RKO (cell line): ENCODE measurements at places on chromosomes 6 and 20.

- no peak for DNase-seq
Observed at GRCh38 chr20:8532169-8532568, 400.1 kb downstream of the PLCB1 start.

DNA sequence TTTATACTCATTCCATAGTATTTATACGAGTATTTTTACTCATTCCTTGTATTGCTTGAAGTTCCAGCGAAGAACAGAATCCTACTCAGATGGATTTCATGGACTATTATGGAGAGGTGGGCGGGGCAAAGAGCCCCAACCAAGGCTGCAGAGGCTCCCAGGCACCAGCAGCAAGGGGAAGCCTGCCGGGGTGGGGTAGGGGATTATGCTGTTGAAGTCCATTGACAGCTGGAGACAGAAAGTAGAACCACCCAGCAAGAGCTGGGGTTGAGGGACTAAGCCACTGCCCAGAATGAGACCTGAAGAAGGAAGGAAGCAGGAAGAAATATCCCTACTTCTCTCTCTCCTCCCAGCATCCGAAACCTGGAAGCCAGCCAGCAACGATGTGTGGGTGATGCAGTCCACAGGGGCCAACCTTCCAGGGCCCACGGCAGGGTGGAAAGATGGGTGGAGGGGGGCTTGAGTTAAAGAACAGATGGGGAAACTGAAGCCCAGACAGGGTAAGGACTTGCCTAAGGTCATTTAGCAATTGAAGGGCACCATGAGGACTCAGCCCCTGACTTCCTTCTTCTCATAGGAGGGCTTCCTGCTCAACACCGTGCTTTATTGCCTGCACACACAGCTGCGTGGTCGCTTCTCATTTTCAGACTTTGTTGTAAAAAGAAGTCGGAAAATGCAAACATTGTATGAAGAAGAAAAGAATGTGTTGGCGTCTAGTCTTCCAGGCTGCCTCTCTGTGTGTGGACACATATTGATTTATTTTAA, 18.3 kb upstream of the GTSF1L start:
- no peak for DNase-seq

- DNase-seq, result peak; percentile 88
Observed at GRCh38 chr6:157021993-157022740, 245.0 kb downstream of the ARID1B start.

DNA sequence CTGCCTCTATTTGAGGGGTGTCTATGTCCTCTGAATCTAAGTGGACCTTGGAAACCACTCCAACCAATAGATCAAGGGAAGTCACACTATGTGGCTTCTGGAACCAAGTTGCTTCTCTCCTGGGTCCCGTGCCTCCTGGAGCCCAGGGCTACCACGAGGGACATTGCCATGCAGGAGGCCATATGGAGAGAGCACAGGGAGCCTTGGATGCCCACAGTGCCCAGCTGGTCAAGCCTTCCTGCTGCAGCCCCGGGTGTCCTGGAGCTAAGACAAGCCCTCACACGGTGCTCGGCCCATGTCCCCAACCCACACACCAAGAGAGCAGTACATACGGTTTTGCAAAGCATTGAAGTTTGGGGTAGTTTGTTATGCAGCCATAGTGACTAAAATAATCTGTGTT, 231.6 kb downstream of the SYNDIG1 start:
- DNase-seq, result no peak

GRCh38 chr20:1467355-1468116, 887 bp upstream of the NSFL1C start:
- no peak for DNase-seq

DNA sequence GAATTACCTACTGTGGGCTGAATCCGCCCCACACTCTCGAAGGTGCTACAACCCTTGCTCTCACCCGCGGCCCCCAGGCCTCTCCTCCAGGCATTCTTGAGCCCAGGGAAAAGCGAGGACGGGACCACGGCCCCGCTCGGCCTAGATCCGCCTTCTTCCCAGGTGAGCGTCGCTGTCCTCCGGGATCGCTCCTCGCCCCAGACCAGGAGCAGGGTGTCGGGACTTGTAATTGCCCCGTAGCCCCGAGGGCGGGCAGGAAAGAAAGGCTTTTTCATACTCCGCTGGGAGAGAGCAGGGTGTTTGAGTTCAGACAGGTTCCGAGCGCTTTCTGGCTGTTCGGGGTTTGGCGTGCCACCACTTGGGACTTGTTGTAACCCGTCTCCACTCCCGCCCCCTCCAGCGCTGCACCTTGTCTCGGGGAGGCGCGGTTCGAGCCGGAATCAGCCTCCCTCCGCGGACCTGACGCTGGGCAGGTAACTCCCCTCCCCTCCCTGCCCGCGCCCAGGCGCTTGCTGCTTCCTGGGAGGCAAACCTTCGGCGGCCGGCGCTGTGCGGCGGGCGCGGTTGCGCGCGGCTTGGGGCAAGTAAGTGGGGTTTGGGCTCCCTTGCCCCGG, at the start of gene FAM83B:
TSS of gene FAM83B (plus strand) at position 529 of the 614 bp plus-strand sequence. CDS start 23,476 bp downstream, outside the sequence.
- DNase-seq, result no peak

DNA sequence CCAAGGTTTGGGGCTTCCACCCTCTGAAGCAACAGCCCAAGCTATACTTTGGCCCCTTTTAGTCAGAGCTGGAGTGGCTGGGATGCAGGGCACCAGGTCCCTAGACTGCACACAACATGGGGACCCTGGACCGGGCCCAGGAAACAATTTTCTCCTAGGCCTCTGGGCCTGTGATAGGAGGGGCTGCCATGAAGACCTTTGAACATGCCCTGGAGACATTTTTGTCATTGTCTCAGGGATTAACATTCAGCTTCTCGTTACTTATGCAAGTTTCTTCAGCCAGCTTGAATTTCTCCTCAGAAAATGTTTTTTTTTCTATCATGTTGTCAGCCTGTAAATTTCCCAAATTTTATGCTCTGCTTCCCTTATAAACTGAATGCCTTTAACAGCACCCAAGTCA, 82.3 kb downstream of the LRRC1 start:
- DNase-seq, result no peak

DNA sequence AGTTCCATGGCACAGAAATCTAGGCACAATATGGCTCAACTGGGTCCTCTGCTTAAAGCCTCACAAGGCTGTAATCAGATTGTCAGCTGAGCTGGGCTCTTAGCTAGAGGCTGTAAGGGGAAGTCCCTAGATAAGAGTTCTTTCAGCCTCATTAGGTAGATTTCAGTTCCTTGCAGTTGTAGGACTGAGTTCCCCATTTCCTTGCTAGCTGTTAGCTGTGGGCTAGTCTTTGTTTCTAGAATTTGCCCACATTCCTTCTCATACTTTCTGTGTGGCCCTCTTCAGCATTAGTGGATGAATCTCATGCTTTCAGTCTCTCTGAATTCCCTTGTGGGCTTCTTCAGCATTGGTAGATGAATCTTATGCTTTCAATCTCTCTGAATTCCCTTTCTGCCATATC, 71.0 kb upstream of the MRAP2 start:
- DNase-seq, result no peak

GRCh38 chr6:9467741-9468140, 947.1 kb downstream of the TFAP2A start:
- no peak for DNase-seq

GRCh38 chr6:7617801-7618764, 28.1 kb downstream of the SNRNP48 start:
- DNase-seq, result no peak

DNA sequence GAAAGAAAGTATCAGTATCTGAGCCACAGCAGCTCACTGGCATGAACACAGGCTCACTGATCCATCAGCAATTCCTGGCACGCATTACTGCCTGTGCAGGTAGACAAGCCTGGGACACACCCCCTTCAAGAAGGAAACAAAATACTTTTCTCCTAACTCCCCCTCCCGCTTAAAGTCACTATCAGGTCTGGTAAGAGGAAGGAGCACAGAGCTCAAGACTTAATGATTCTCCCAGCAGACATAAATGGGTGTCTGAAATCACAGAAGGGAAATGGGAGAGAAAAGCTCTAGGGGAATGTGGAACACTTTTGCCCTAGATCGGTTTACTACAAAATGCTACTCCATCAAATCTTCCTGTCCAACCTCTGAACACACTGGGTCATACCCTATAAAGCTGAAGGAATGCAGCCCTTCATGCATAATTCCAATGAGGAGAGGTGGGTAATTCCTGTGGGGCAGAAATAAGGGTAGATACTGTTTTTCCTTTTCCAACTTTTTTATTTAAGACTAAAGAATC, at the start of gene ADGRF1:
TSS of gene ADGRF1 (minus strand) at position 58 of the 517 bp plus-strand sequence. CDS start 13,271 bp downstream, outside the sequence.
- DNase-seq, result no peak

DNA sequence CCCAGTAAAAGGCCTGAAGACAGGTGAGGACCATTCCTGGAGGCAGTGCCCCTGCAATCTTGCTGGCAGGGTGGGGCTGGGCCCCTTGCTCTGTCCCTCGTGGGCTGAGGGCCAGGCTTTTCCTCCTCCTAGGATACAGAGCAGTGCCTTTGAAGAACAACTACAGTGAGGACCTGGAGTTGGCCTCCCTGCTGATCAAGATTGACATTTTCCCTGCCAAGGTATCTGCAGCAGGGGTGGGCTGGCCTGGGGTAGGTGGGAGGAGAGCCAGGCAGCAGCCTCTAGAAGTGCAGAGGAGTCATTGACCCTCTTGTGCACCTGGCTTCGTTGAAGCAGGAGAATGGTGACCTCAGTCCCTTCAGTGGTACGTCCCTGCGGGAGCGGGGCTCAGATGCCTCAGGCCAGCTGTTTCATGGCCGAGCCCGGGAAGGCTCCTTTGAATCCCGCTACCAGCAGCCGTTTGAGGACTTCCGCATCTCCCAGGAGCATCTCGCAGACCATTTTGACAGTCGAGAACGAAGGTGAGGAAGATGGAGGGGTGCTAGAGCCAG, 36.5 kb downstream of the PLCG1 start:
- no peak for DNase-seq

DNA sequence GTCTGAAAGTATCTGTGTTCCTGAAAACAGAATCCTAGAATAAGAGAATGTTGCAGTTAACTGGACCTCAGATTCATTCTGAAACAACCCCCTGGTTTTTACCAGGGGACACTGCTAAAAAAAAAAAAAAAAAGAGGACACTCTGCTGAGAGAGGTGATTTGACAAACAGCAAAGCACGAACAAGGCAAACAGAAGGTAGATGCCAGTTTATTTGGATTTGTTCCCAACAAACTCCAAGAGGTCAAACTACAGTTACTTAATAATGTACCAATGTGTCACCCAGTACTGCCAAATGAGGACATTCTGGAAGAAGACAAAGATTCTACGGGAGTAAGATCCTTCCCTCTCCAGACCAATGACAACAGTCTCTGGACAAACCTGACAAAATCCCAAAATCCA, 40.6 kb upstream of the SLC22A16 start:
- DNase-seq, result no peak

- DNase-seq, result no peak
Observed at GRCh38 chr20:20903773-20904500, 191.5 kb upstream of the RALGAPA2 start.

- DNase-seq, result no peak
Observed at GRCh38 chr6:44243345-44243744, 3.6 kb upstream of the HSP90AB1 start.

DNA sequence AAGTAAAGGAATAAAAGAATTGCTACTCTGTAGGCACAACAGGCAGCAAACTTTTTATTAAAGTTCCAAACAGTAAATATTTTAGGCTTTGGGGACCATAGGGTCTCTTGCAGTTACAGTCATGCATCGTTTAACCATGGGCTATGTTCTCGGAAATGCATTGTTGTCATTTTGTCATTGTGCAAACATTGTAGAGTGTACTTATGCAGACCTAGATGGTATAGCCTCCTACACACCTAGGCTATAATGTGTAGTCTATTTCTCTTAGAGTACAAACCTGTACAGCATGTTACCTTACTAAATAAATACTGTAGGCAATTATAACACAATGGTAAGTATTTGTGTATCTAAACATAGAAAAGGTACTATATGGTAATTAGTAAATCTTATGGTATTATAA, 54.7 kb downstream of the CDS2 start:
- DNase-seq, result no peak

DNA sequence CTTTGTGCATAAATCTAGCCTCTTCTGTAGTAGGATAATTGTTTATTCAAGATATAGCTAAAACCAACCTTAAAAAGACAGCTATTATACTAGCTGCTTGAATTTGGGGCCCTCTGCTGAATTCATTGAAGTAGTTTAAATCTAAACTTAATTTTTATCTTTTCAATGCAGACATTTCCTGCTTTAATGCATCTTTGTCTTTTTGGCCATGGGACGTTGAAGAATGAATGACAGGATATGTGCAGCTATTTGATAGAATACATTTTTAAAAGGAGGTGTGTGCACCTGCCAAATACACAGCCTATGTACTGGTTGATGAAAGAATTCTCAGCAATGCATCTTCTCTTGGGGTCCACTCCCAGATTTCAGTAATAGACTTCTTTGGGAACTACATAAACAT, 524.9 kb downstream of the PHF3 start:
- DNase-seq, result no peak

- peak; percentile 2 for DNase-seq
Observed at GRCh38 chr6:51528556-51528955, 558.9 kb downstream of the PKHD1 start.

GRCh38 chr6:140956571-140957369, 1176.0 kb upstream of the GJE1 start:
- no peak for DNase-seq

- DNase-seq, result no peak
Observed at GRCh38 chr20:47783828-47784598, 1.3 kb downstream of the SULF2 start.

DNA sequence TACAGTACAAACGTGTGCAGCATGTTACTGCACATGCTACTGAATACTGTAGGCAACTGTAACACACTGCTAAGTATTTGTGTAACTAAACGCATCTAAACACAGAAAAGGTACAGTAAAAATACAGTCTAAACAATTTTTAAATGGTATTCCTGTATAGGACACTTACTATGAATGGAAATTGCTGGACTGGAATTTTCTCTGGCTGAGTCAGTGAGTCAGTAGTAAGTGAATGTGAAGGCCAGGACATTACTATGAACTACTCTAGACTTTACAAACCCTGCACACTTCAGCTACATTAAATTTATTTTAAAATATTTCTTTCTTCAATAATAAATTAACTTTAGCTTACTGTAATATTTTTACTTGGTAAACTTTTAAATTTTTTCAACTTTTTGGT, 225.0 kb upstream of the TENT5A start:
- DNase-seq, result no peak

GRCh38 chr6:67897998-67898607, 737.0 kb upstream of the ADGRB3 start:
- no peak for DNase-seq
